Vagina (tissue), 2 donors: ENCODE measurements at places on chromosomes 6 and 20.

- DNase-seq = no peak
These were observed 128.4 kb upstream of the JAG1 start for GRCh38 chr20:10802236-10802635.

- no peak for DNase-seq
These were observed 647.6 kb upstream of the FLRT3 start for GRCh38 chr20:14984768-14985622.

- DNase-seq = no peak
These were observed 22.9 kb downstream of the HLA-DRA start for GRCh38 chr6:32462609-32463008.

- DNase-seq = no peak
These were observed 140.5 kb downstream of the TFAP2B start for GRCh38 chr6:50959081-50959641.

DNA sequence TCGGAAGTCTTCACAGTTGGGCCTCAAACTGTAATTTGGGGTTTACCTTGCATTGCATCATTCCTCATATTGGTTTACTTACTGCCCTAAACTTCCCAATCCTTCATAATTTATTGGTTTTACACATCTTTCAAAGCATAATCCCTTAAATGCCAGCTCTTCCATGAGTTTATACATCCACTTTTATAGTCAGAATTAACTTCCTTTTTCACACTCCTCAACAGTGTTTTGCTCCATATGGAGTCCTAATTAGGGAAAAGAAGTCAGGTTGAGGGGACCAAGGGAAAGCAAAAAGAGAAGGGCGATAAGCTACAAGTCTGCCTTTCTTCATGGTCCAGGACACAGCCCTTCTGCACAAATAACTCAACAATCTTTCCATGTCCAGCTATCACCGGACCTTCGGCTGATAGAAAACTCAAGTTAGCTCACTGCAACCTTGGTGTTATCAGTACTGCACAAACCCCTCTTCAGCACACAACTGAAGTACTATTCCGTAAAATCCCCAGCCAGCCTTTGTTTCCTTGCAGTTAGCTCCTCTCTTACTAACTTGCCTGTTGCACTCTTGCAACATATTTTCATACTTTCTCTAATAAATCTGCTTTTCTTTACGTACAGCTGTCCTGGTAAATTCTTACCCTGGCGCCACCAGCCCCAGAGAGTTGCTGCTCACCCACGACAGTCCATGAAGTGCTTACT lies 2.0 kb downstream of the EEF1E1 start:
- no peak for DNase-seq

- DNase-seq = no peak
These were observed 160.4 kb upstream of the TAB2 start for GRCh38 chr6:149157126-149157525.

DNA sequence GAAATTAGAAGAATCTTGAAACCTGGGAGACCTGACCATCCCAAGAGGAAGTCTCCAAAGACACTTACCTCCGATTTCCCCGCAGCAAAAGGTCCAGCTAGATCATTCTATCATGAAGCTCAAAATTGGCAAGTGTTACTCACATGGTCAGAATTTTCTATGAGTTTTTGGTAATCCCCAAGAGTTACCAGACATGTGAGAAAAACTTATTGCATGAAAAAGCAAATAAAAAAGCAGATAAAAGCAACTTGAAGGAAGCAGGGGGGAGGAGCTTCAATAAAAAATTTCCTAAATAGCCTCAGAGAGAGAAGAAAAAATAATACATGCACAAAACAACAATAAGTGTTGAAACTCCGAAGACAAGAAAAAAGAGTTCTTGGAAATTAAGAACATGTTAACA lies 27.3 kb downstream of the VNN1 start:
- DNase-seq = no peak

DNA sequence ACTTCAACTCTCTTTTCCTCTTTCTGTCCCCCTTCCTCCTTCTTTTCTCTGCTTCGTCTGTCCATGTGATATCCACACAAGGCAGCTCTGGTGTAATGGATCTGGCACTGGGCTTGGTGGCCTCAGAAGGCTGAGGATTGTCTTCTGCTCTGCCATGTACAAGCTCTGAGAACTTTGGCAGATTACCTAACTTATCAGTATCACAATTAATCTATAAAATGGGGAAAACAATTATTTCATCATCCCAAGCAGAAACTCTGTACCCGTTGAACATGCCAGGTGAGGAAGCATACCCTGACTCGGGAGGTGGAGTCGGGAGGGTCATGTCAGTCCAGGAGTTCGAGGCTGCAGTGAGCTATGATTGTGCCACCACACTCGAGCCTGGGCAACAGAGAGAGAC lies 10.6 kb downstream of the RNF144B start:
- no peak for DNase-seq

DNA sequence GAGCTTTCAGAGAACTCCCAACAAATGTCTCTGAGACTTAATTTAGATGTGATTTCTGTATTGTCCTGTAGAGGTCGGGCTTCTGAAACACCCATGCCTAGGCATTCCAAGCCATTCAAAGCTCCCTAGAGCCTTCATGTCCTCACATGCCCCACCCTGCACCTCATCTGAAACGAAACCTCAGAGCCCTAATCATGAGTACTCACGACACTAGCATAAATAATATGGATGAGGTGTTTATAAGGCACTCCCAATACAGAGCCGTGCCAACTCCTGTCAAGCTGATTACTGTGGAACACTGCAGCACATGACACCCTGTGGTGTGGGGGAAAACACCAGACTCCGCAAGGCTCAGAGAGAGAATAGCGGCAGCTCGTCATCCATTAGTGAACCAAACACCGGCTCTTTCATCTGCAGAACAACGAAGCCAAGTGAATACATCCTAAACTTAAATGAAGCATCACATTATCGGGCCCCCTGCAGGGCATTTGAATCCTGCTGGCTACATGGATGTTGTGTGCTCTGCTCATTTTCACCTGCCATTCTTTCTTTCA lies 83.8 kb downstream of the FNDC1 start:
- no peak for DNase-seq

- DNase-seq = no peak
These were observed 41.0 kb upstream of the GLP1R start for GRCh38 chr6:39007575-39007974.

DNA sequence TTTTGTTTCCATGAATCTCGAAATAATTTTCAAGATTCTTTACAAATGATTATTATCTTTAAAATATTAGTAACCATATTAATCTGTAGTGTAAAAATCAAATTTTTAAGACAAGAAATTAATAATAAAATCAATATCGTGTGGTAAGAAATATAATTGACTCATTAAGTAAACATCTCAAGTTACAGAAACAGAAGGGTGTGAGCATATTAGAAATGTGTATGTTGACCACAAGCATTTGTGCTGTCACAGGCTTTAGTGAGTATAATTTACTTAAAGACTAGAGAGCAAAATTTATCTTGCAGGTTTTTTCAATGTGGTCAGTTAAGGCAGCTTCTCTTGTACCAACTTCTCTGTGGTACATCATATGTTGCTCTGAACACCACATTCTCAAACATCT lies 566.5 kb upstream of the IRAK1BP1 start:
- no peak for DNase-seq

GRCh38 chr6:40671001-40671693 lies 84.0 kb upstream of the LRFN2 start:
- DNase-seq = no peak

- no peak for DNase-seq
These were observed 83.2 kb upstream of the TAB2 start for GRCh38 chr6:149234051-149234962.

DNA sequence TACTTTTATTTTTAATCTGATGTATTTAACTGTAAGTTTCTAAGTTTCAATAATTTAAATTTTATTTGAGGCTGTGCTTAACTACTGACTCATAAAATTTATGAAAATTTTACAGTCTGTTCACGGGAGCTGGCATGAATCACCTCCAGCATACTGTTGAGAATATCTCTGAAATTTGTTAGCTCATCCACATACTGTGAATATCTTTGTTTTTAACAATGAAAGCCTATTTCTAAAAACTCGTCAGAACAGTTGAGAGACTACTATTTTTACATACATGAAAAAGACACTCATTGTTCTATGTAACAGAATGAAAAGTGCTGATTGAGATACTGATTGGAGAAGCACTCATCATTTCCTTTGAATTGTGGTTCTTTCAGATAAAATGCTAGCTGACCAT lies 749.3 kb downstream of the TENT5A start:
- DNase-seq = no peak

DNA sequence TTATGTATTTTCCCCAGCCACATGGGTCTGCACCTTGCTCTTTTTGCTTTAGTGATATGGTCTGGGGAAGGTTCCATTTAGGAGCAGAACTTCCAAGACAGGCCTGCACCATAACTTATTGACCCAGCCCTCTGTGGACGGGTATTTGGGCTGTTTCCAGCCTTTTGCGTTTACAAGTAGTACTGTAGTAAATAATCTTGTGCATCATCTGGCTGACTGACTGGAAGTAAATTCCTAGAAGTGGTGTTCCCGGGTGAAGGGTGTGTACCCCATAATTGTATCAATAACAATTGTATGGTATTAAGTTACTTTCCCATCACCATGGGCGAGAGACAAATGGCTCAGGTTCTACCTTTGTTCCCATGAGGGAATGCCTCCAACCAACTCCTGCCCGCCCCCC lies 31.6 kb downstream of the SPDEF start:
- no peak for DNase-seq

DNA sequence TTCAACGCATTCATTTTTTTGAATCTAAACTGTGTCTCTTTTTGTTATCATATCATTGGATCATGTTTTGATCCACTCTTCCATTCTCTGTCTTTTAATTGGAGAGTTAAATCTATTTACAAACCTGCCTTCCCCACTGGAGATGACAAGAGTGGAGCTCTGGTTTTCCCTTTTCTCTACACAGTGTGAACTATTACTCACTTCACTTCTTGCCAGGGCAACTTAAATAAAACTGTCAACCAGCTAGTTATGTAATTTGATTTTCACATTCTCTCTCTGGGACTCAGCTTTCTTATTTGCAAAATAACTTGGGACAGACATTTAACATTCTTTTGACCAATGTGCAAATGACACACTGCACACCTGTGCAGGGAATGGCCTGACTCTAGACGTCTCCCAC lies 230.8 kb upstream of the CST7 start:
- DNase-seq = no peak

DNA sequence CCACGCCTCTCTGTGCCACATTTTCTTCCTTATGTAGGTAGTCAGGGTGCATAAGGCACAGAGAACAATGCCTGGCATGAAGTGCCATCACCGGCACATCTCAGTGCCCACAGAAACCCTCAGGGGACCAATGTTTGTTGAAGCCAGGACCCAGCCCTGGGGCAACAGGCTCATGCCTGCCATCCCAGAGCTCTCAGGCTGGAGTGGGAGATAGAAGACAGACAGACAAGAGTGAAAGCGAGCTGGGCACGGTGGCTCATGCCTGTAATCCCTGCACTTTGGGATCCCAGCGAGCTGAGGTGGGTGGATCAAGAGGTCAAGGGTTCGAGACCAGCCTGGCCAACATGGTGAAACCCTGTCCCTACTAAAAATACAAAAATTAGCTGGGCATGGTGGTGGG lies 13.5 kb downstream of the EFCAB8 start:
- DNase-seq = no peak

GRCh38 chr20:20365480-20366161 lies 2.3 kb upstream of the INSM1 start:
- DNase-seq = no peak

GRCh38 chr6:170093658-170094596 lies 197.0 kb downstream of the DLL1 start:
- no peak for DNase-seq

GRCh38 chr6:54198134-54198533 lies 86.9 kb downstream of the MLIP start:
- no peak for DNase-seq

GRCh38 chr20:19767070-19767469 lies 9.0 kb downstream of the RIN2 start:
- DNase-seq = peak; percentile 37

DNA sequence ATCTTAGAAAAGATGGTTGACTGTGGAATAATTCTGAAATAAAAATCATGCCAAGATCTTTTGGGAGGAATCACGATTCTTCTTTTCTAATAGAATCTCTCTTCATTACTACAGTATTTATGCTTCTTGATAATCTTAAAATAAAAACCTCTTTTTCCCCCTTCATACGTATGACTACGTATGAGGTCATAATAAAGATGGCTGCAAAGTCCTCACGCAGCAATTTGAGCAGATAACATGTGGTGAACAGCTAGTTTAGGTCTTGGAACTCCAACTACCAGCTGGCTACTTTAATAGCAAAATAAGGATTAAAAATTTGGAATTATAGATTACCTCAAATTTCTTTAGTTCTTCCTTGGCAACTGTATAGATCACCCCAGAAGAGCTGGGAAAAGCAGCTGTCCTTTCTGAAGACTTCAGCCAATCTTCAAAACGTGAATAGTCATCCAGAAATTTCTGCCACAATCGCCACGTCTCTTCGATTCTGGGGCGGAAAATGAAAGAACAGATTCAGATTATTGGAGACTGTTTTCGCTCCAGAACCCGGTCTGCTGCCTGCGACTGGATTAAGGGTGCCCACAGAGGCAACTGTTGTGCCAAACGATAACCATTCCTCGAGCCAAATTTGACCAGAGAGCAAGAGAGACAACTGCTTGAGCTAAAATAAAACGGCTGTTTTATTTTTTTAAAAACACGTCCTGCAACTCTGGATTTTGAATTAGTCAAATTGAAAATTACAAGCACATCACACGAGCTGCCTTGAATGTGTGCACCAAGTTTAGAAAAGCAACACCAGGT lies 347.3 kb downstream of the ESR1 start:
- no peak for DNase-seq

DNA sequence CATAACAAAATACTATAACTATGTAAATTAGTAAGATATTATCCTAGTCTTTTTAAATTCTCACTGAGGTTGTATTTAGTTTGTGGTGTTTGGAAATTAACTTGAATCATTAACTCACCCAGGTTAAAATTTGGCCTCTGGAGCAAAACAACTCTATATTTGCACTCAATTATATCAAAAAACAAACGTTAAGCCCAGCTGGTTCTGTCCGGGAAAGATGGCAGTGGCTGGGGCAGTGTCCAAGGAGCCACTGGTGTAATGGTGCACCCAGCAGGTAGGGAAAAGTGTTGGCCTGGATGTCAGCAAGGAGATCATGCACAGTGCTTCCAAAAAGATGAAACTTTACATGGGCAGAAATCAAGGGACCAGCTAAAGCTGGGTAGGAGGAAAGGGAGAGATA lies 285.3 kb upstream of the CITED2 start:
- DNase-seq = no peak

DNA sequence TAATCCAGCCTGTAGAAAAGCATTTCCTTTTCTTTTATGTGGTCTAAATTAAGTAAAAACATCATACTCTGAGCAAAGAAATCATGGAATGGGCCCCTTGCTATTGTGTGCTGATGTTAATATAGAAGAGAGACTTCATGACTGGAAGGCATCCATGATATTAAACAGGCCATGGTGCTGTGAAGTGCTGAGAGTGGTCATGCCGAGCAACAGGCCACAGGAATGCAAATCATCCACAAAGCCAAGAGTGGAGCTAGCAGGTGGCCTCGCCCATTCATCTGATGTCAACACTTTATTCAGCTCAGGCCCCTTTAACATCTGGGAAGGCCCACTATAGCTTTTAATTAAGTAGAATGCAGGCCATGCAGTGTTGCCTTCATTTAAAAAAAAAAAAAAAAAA lies 115.2 kb upstream of the HMGCLL1 start:
- DNase-seq = no peak
